Fibroblast of skin of left biceps (primary cell): ENCODE measurements at places on chromosomes 2 and 18.

- DNase-seq: no peak
Observed at GRCh38 chr2:213861638-213862037, 549.2 kb upstream of the VWC2L start.

- no peak for DNase-seq
Observed at GRCh38 chr2:195509551-195509950, 147.5 kb upstream of the SLC39A10 start.

DNA sequence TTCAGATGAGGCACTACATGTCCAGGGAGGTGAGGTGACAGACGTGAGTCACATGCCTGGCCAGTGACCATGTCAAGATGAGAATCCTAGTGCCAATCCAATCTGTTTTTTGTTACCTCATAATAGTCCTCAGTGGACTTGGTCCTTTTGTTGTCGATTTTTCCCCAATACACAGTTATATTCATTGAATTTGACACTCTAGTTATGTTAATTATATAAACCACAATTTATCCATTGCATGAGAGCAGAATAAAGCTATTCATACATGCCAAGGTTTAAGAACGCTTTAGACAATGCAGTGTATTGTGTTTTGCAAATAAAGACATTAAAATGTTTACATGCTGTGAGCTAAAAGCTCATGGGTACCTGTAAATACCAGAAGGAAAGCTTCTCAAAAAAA is 21.6 kb upstream of the TMEFF2 start:
- DNase-seq: no peak

DNA sequence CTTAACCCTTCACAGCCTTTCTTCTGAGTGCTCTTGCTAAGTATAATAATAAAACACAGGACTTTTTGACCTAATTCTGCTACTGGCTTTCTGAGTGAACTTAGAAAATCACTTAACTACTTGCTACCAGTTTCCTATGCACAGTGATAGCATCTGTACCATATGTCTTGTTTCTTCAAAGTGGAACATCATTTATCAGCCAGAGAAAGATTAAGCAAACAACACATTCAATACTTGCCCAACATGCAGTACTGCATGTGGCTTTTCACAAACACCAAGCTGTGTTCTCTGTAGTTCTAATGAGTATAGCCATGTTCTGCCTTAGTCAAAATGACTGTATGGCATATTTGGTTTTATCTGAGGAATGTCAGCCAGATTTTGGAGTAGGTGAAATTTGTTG is 1286.6 kb upstream of the ZEB2 start:
- DNase-seq: no peak

DNA sequence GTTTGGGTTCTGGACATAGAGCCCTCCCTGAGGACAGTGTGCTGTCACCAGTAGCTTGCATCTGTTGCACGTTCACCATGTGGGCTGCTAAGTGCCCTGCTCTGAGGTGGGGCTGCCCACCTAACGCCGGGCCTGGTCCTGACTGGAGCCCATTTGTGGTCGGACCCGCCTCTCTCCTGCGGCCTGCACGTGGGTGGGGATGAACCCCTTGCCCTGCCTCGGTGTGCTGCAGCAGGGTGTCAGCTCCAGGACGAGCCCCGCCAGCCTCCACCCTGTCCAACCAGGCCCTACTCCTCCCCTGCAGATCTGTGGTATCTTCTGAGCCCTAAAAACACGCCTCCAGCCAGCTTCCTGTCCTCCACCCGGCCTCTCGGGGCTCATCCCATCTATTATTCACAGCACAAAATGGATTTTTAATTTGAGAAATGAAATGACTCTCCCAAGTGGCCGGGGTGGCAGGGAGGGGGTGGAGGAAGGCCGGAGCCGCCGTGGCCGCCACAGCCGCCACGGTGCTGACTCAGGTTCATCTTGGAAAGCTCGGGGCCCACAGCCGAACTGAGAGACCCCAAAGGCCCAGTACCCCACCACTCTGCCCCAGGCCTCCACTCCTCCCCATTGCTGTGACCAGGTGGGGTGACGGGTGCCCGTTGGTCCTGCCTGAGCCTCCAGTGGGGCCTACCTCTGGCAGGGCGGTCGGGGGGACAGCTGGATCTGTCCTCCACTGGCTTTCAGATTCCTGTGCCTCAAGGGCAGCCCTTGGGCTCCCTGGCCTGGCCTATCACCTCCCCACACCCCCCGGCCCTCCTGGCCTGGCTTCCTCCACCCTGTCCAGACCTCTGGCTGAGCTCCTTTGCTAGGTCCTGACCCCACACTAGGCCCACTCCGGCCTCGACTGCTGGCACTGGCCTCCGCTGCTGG is 2.8 kb upstream of the ECEL1 start:
- DNase-seq: no peak

DNA sequence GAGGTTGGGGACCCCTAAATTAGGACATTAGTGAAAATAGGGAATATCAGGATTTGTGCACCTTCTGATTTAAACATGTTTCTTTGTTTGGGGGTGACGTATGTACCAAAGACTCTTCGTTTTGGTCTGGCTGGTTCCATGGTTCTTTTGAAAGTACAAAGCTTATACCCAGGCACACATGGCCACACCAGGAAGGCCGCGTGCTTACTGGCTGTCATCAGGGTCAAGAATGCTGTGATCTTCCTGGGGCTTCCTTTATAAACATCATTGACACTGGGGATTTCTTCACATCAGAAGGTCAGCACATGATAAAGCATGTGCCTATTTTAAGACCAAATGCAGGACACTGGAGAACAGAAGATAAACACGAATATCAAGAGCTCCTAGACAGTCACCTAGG is 230.6 kb upstream of the ID2 start:
- DNase-seq: no peak
